ENCODE measurements at places on chromosomes 2 and 18.

GRCh38 chr2:26849056-26849999 is 1.4 kb downstream of the DPYSL5 start:
- DNase-seq: peak; percentile 68

GRCh38 chr2:18117592-18117991 is 239.1 kb downstream of the KCNS3 start:
- DNase-seq: no peak

- no peak for DNase-seq
Measured at GRCh38 chr2:128450211-128451024, 131.8 kb upstream of the HS6ST1 start.

DNA sequence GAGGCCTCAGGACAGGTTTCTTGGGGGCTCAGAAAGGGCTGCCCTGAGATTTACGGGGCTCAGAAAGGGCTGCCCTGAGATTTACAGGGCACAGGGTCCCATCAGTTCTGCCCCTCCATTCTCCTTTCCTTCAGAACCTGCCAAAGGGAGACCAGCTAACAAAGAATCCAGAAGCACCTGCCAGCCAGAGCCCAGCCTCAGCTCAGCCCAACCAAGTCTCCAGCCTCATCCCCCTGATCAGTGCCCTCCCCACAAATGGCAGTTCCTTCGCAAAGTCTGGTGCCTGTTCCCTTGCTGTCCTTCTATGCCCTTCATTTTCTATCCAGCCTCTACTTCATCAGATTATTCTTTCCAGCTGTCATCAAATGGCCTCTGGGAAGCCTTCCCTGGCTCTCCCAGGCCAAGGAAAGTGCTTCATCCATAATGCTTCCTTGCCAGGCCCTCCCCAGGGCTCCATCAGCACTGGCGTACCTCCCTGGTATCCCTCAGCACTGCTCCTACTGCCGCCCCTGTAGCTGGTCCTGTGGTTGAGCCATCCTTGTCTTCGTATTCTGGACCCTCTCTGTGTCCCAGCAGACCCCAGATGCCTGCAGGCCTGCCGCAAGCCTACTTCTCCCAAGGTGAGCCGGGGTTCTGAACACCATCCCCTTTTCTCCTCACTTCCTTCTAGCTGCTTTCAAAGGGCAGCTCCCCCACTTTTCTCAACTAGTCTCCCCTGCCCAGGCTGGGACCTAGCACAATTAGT is 96.2 kb upstream of the EPAS1 start:
- no peak for DNase-seq

DNA sequence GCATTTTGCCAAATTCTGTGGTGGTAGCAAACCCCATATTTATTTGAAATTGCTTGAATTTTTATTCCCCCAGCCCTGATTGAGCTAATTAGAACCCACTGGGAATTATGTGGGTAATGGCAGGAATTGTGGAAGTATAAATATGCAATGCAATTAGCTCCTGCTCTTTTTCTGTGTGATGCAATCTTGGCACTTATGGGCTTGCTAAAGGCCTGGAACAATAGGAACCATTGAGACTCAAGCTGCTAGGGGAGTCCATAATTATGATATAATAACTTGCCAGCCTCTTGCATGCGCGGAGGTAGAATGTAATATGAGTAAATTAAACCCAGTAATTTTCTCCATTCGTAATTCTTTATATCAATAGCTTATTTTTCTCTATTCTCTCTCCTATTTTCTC is 267.6 kb upstream of the THSD7B start:
- peak; percentile 26 for DNase-seq

- DNase-seq: no peak
Measured at GRCh38 chr2:177172034-177172880, 40.3 kb upstream of the HNRNPA3 start.

DNA sequence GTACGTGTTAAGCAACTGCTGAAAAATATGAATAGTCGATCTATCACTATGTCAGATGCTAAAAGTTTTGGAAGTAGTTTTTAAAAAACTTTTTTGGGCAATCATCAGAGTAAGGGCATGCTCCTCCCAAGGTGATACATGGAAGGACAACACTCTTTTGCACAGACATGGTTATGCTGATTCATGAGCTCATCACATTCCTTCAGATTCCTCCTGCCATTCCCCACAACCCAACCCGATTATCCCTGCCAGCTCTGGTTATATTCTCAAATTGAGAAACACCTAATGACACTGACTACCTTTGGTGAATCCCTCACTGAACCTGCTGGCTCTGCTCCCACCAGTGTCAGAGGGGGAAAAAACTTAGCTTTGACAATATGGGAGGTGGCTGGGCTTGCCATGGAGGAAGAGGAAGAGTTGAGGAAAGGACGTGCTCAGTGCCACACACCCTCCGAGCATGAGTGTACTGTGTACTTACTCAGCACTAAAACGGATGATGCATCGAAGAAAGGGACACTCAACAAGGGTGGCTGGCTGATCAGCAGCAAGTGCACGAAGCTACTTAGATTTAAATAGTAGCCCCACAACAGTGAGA is 83.9 kb upstream of the RNU4ATAC start:
- DNase-seq: no peak

DNA sequence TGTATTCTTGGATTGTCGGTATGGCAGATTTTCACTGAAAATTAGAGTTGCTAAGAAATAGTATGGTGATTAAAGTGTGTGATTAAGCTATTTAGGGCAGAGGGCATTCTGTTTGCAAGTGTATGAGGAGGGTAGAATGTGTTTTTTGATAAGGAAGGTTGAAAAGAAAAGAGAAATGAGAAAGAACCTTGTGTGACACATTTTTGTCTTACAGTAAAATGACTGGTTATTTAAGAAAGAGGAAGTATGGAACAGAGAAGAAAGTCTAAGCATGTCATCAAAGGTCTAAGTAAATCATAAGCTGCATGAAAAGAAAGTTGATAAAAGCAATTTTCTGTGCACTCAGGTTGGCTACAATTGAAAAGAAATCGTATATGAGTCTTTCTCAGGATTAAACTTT is 5.2 kb upstream of the RSAD2 start:
- no peak for DNase-seq

DNA sequence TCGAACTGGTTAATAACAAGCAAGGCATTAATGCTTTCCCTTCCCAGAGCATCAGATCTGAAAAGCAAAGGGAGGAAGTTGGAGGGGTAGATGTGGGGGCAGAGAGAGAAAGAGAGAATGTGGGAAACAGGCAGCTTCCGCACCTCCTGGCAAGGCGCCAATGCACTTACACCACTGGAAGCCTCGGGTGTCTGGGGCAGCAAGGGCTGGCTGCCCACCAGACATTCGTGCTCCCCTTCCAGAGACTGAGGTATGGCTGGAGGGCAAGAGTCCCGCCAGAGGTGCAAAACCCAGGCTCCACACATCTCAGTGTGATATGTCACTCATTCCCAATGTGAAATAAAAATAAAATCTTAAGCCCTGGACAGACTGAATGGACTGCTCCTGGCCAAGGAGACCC is 46.4 kb downstream of the TEX51 start:
- no peak for DNase-seq

GRCh38 chr18:58862851-58863538 is 1.7 kb upstream of the ZNF532 start:
- DNase-seq: no peak

DNA sequence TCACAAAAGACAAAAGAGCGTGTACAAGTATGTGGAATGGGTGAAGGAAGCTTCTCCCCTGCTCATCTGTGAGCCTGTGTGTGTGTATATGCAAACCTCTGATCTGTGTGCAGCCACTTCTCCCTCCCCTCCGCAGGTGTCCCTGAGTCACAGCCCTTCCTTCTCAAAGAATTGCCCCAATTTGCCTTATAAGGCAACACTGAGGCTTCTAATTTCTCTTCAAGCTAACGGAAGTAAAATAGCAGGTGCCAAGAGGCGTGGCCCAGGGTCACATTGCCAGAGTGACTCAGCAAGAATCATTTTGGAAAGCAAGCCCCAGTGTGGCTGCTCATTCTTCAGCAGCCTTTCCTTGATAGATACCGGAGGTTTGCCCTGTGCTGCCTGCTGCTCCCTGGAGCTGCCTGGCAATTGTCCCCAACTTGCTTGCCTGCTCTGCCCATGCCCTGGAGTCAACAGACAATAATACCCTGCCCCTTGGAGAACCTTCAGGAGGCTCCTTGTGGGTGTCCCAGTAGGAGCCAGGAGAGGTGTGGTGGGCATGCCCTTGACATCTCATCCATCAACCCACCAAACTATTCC is 37.3 kb upstream of the BMP10 start:
- peak; percentile 33 for DNase-seq

DNA sequence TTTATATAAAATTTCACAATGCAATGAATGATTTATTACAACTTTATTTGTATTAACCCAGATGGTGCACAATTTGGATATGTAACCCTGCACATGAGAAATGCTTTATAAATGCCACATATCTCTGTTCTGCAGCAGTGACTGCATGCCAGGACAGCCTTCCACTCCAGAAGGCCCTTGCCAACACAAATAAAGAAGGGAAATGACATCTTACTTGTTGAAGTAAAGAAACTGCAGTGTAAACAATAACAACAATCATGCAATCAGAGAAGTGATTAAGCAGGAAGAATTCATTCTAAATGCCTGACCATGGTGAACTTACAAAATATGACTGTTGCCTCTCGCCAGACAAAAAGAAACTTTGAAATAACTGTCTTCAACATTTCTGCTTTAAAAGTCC is 129.9 kb upstream of the CHST9 start:
- no peak for DNase-seq

DNA sequence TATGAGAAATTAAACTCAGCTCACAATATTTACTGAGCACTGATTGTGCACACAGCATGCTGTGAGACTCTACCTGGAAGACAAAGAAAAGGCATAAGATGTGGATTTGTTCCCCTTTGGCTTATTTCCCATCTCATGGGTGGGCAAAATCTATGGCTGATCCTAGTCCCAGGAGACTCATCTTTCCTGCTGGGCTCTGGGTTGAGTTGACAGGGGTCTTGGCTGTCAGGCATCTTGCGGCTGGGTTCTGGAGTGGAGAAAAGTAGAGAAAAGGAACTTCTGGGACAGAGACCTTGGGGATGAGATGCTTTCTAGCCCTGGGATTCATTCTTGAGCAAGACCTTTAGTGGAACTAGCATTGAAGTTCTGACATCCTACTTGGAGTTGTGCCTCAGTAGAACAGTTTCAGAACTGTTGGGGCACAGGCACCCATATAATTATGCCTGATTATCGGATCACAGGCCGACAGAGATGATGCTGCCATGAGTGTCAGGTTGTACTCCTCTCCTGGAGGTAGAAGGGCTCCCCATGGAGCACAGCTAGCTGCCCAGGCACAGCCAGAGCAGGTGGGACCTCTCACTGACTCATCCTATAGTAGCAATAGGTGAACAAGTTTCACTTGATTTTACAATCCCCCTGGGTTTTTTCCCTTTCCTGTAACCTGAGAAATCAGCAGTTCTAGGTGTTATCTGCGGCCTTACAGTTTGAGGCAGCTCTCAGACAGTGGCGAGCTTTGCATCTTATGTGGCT is 260.9 kb downstream of the CYRIA start:
- no peak for DNase-seq

DNA sequence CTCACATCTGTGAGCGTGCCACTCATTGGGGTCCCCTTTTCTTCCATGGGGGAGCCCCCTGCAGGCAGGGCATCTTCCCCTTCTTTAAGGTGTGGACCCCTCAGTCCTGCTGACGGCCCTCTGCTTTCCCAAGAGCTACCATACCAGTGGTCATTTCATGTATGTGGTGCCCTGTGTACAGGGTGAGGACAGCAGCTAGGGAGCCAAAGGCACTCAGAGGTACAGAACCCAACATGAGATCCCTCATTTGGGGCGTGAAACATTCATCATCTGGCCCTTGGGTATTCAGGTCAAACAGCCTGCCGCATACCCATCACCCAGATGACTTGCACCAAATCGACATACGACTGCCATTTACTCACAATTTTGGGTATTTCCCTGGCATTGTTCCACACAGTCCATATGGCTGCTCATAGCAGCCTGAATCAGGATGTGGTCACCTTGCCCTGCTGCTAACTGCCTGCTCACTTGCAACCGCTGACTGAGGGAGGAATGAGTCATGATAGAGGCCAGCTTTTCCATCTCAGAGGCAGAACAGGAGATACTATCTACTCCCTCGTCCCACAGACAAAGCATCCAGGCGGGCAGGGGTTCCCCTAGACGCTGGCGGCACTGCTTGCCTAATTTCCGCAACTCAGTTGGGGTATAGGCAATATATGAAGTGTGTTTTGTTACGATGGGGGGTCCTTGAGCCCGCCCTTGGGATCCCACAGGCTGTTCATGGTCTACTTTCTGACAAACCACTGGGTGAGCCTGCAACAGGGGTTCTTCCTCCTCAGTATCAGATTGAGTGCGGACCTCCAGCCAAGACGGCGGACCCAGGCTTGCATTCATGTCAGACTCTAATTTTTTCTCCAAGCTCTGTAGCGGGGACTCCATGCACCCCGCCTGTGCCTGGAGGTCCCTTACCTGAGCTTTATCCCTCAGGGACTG is 228.6 kb downstream of the SATB2 start:
- DNase-seq: no peak

- no peak for DNase-seq
Measured at GRCh38 chr2:65918760-65919187, 486.4 kb upstream of the SPRED2 start.

GRCh38 chr18:3441290-3441689 is 8.7 kb upstream of the TGIF1 start:
- no peak for DNase-seq

GRCh38 chr18:78797499-78797898 is 182.1 kb upstream of the SALL3 start:
- no peak for DNase-seq

- no peak for DNase-seq
Measured at GRCh38 chr2:191933307-191934105, 86.6 kb upstream of the CAVIN2 start.

DNA sequence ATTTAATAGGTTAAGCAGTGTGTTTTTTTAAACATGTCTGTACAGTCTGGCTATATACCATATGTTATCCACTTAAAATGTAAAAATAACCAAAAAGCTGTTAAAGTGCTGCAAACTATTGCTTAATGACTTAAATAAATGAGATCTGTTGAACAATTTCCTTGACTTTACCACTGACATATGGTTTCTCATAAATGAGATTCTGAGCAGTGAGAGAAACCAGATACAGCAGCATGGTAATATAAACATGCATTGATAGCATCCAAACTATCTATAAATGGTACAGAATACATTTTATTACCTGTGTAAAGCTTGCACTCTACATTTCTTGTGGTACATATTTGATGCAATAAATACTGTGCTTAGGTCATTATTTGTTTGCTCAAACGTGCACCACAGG is 36.3 kb upstream of the TTC21B start:
- no peak for DNase-seq

GRCh38 chr2:149732001-149732685 is 144.6 kb upstream of the MMADHC start:
- no peak for DNase-seq

All from NCI-H2227 treated with DMSO at 0.1 percent for 48 hours (cell line).